Liver (tissue), 10 donors: ENCODE measurements at places on chromosomes 12 and 14.

- peak; percentile 61 for DNase-seq
These were observed 512 bp downstream of the POU6F1 start for GRCh38 chr12:51217133-51217967.

DNA sequence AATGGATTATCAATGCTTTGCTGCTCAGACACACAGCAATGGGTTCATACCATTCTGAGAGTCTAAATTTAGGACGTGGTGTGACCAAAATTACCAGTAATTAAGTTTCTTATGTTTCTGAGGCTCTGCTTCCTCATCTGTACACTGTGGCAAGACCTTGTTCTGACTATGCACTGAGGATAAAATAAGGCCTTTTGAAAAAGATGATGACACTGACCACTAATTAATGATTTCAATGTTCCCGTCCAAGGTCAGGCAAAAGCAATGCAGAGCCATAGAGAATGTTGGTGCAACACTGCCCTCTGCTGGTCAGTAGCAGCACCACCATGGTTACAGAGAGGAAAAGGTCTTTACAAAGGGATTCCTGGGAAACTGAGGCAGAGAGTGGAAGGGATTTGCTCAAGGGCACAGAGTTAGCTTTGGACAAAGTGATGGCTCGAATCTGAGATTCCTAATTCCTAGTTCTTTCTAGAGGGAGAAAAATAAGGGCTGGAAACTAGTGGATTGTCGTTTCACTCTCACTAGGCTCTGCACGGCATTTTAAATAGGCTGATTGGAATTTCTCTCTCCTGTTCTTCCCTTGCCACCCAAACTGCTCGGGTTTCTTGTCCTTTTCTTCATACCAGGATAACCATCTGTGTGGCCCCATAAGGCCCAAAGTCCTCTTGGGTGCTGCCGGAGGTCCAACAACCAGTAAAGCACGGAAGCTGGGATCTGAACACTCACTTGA lies 22.3 kb upstream of the P2RX7 start:
- DNase-seq = peak; percentile 71

GRCh38 chr12:30753233-30753632 lies 1.5 kb downstream of the CAPRIN2 start:
- DNase-seq = no peak

- DNase-seq = no peak
These were observed 20.1 kb upstream of the RIN3 start for GRCh38 chr14:92493492-92493891.

DNA sequence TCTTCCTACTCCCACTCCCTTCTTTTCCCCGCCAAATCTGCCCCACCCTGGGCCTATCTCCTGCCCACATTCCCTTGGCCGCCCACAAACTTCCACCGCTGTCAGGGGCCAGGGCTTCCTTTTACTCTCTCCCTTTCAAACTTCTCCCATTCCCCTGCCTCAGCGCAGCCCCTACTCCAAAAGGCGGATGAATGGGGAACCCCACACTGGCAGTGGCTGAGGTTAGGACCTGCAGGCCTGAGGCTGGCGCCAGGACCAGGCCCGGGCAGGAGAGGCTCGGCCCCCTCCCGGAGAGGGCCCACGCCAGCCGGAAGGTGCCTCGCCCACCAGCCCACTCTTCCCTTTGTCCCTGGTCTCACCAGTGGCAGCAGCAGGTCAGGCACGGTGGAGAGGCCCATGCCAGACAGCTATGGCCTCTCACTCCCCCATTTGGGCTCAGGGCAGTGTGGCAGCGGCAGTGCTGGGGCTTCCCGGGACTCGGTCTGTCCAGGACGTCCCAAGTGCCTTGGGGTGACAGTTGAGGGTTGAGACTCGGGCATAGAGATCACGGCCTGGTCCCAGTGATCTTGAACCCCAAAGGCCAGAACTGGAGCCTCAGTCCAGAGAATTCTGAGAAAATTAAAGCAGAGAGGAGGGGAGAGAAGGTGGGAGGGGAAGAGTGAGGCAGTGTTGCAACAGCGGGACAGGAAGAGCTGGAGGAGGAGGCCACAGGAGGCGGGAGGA lies at the start of gene TNFRSF1A:
Gene TNFRSF1A, minus strand, starts transcription at position 660 of the 723 bp plus-strand sequence. Its CDS starts 262 bp downstream, at position 398.
- peak; percentile 53 for DNase-seq

DNA sequence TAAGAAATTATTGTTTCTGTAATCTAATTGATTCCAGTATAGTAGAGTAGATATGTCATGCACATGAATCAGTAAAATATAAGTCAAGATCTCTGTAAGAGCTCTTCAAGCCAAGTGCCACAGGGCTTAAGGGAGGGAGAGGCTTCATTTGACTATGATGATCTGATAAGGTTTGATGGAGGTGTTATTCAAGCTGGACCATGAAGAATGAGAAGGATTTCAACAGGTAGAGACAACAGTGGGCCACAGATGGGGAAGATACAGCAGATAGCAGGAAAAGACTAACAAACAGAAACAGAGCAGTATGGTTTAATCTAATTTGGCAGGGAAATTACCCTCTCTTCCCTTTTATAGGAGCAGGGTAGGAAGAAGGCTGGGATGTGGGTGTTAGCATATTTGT lies 40.6 kb upstream of the FKBP4 start:
- DNase-seq = no peak

- DNase-seq = no peak
These were observed 459.5 kb upstream of the PDE3A start for GRCh38 chr12:19908830-19909229.

DNA sequence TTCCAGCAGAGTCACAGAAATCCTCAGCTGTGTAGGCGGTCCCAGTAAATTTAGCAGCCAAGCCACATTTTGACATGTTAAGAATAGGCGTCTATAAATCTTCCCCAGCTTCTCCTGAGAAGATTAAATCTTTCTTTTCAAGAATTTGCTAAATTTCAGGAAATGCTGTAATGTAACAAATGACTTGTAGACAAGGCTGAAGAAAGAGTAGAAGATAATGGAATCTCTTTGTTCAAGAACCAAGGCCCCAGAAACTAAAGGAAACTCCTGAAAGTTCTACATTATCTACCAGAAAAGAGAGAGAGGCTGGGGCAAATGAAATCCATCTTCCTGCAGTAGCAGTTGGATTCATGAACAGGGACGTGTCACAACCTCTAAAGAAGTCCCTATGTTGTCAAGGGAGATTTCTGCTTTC lies 760.3 kb downstream of the NOVA1 start:
- no peak for DNase-seq

DNA sequence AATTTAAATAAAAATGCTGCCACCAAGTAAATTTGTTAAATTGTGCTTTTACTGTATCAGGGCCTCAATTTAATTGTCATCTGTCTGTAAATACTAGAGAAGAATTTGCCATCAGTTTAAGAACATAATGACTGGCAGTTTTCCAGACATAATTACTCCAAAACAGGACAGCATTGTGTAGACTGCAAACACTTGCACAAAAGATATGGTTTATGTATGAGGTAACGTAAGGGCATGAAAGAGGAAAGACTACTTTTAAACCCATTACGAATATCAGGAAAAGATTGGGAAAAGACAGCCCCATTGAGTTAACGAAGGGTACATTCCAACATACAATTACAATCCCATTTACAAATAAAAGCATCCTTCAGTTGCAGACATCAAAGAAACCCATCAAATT lies 59.8 kb upstream of the KRR1 start:
- no peak for DNase-seq

- no peak for DNase-seq
These were observed 135.6 kb upstream of the PRMT8 start for GRCh38 chr12:3355378-3355900.

GRCh38 chr14:94269156-94269555 lies 23.9 kb downstream of the SERPINA10 start:
- no peak for DNase-seq

- no peak for DNase-seq
These were observed 108.0 kb upstream of the MAX start for GRCh38 chr14:65210118-65210821.

GRCh38 chr12:46963977-46964971 lies 115.1 kb upstream of the PCED1B start:
- DNase-seq = no peak

DNA sequence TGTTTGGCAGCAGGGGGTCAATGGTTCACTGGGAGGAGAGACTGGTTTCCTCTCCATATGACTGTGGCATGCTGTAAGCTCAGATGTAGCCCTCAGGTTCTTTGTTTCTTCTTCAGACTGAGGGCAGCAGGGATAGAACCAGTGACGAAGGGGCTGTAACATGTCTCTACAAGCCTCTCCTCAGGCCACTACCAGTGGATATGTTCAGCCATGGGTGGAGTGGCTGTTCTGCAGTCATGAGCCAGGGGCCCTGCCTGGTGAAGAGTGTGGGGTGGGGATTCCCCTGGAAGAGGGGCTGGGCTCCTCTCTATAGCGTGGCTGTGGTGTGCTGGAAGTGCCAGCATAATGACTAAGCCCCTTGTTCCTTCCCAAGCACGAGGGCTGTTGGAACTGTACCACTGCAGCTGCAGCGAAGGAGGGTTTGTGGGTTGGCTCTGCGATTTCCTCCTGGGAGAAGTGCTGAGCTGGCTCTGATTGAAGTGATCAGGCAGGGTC lies 55.8 kb downstream of the CMAS start:
- DNase-seq = no peak

GRCh38 chr12:101230547-101230946 lies 20.5 kb upstream of the SLC5A8 start:
- DNase-seq = no peak

GRCh38 chr14:94025720-94026119 lies 420 bp upstream of the OTUB2 start:
- no peak for DNase-seq

DNA sequence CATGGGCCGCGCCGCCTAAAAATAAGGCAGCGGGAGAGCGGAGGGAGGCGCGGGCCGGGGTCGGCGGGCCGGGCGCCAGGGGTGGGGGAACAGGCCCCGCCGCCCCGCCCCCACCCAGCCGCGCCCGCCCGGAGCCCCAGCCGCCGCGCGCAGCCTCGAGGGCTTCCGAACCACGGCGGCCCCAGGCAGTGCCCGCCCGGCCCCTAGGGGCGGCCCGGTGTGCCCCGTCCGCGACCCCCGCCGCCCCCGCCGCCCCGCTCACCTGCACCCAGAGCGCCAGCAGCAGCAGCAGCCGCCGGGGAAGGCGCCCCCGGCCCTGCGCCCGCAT lies 519 bp downstream of the JAG2 start:
- DNase-seq = no peak

DNA sequence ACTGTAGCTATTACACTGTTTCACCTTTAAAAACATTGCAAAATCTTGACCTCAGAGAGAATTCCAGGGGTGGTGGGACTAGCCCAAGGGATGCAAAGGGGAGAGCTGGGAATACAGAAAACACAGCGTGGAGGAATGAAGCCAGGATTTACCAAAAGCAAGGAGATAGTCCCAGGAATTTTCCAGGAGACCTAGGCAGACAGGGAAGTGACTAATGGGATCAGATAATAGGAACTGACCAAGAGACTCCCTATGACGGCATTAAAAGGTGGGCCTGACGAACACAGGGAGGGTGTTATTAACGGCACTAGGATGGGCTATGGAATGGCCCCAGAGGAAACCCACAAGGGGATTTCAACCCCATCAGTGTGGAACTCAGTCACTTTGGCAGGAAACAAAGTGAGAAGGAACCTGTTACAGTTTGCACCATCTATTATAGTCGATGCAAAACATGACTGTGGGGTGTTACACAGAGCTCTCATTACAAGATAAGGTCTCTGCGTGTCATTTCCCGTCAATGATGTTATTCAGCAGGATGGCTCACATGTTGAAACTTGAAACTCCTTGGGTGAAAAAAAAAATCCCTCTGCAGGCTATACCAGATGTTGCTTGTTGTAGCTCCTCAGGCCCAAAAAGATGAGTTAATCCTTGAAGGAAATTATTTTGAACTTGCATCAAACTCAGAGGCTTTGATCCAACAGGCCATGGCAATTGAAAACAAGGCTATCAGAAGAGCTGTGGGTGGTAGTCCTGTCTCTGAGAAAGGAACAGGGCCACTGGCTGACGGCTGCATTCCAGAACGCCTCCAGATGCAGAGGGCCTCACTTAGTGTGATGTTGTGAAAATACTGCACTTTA lies 58.7 kb downstream of the DRAM1 start:
- DNase-seq = no peak

DNA sequence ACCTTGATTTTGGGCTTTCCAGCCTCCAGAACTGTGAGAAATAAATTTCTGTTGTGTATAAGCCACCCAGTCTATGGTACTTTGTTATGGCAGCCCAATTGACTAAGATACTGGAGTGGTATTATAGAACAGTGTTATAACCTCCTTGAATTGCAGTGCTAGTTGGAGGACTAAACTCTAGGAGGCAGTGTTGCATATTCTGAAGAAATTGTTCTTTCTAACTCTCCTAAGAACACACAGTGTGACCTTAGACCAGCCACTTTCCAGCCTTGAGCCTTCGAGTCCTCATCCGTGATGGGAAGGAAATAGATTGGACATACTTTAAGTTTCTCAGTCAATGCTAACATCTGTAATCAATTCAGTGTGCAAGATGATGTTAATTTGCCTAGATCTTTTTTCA lies 22.4 kb upstream of the LRRC10 start:
- no peak for DNase-seq

GRCh38 chr14:70067810-70068209 lies 120.9 kb downstream of the SLC8A3 start:
- no peak for DNase-seq

GRCh38 chr14:75023108-75023507 lies 20.4 kb downstream of the EIF2B2 start:
- no peak for DNase-seq

GRCh38 chr14:89688507-89689211 lies 265.9 kb downstream of the EFCAB11 start:
- DNase-seq = no peak

GRCh38 chr14:85487215-85487614 lies 42.7 kb upstream of the FLRT2 start:
- no peak for DNase-seq

GRCh38 chr12:66979251-66979650 lies 289.9 kb upstream of the CAND1 start:
- DNase-seq = no peak

GRCh38 chr14:65501328-65501727 lies 88.8 kb downstream of the FUT8 start:
- no peak for DNase-seq

DNA sequence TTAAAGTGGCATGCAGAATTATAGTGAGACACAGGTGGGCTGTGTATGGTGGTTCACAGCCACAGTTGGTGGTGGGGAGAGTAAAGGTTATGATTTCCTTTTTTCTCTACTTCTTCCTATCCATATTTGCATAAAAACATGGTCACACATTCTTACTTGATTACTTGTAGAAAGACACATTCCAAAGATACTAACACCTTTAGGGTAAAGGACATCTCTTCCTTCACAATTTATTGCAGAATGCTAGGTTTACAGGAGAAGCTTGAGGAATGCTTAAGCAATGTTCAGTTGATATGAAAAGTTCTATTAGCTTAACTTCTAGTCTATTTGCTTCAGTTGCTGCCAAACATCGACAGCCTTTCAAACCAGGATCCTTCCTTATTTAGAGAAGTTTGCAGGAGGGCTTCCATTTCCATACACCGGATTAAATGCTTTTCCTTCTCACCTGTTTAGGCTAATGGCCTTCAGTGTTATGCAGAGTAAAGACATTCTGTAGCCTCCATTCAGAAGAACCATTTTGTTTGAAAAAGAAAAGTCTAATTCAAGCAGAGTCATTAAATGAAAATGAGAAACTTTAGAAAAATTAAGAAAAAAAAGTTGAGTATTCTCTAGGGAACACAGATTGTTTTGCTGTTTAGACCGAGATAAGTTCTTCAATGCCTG lies 2.6 kb upstream of the PHC1 start:
- DNase-seq = no peak
